ENCODE measurements at places on chromosomes 13 and 19. TPM values are rescaled to one million over a fixed set of nuclear protein-coding genes. Genes with fewer than 3 reads are reported as not detected.

The ZNF878 gene
- total RNA-seq: not detected

The WTIP gene
- 35.0 TPM for total RNA-seq

The ZNF83 gene
- 0.11 TPM for total RNA-seq

The ATP8B3 gene
- total RNA-seq: 1.9 TPM
